Epithelial cell of esophagus (primary cell): ENCODE measurements at places on chromosomes 4 and X.

DNA sequence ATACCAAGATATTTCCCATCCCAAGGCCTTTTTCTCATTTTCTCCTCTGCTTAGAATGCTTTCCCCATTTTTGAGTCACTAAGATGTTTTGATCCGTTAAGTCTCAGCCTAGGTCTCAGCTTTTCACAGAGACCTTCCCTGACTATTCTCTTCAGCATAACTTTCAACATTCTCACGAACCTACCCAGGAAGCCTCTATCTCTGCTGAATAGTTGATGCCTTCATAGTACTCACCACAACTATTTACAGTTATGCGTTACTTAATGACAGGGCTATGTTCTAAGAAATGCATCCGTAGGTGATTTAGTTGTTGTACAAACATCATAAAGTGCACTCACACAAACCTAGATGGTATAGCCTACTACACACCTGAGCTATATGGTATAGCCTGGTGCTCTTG is 64.5 kb downstream of the ARL9 start:
- no peak for DNase-seq

GRCh38 chrX:9957743-9958142 is 9.4 kb upstream of the CLDN34 start:
- DNase-seq = no peak

GRCh38 chr4:105712766-105713165 is 4.2 kb downstream of the GSTCD start:
- peak; percentile 48 for DNase-seq

GRCh38 chrX:136534131-136534530 is 2.1 kb downstream of the VGLL1 start:
- no peak for DNase-seq

DNA sequence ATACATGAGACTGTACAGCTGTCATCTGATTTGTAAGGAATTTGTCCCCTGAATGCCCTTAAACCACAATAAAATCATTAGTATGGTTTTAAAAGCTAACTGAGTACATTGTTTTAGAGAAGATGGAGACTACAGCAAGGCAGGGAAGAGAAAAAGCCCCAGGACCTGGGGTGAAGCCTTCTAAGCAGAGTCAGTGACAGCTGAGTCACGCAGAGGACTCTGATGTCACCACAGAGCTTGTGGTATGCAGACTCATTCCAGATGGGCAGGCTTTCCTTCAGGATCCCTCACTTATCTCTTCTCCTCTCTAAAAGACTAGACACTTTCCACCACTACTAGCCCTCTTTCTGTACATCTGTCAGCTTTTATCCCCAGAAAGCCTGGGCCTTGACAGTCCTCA is 97.1 kb upstream of the ATOH1 start:
- peak; percentile 26 for DNase-seq

GRCh38 chr4:3031357-3032082 is 42.8 kb downstream of the HTT-AS start:
- DNase-seq = peak; percentile 32

DNA sequence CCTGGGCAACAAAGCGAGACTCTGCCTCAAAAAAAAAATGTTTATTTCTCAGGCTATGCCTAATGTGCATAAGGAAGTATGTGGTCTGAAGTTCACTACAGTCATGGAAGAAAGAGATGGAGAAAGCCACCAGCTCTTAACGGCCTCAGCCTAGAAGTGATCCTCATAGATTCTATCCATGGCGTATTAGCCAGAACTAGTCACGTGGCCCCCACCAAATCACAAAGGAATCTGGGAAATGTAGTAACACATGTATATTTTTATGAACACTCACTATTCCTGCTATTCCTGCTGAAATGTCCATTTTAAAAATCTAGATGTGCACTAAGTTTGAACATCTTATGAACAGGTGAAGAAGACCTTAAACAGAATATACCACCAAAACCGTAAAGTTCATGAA is 33.8 kb downstream of the MTTP start:
- no peak for DNase-seq

DNA sequence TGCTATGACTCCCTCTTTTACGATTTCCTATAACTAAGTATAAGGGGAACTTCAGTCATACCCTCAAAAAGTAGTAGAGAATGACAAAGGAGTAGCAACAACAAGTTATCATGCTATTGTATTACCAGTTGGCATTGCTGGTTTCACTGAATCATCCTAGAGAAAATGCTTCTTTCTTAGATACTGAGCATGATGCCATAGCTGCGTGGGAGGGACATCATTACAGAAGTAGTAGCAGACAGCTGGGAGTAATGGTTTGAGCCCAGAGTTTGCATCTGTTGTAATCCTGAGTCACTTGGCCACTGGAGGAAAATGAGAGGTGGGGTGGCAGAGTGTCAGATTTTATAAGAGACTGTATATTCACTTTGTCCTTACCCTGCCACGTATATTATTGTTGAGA is 38.6 kb downstream of the MTMR1 start:
- peak; percentile 83 for DNase-seq

- no peak for DNase-seq
Measured at GRCh38 chrX:32597777-32598176, 613.6 kb downstream of the DMD start.

- peak; percentile 64 for DNase-seq
Measured at GRCh38 chr4:70734168-70734954, 12.6 kb downstream of the RUFY3 start.

DNA sequence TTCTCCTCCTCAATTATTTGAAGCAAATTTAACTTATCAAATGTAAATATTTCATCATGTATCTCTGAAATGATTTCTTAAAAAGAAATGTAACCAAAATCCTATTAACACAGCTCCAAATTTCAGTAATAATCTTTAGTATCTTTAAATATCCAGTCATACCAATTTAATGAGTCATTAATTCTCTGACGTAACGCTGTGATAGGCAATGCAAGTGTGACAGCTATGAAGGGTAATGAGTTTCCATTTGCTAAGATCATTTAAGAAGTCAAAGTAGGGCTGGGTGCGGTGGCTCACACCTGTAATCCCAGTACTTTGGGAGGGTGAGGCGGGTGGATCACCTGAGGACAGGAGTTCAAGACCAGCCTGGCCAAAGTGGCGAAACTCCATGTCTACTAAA is 15.6 kb downstream of the RPS3A start:
- peak; percentile 45 for DNase-seq

DNA sequence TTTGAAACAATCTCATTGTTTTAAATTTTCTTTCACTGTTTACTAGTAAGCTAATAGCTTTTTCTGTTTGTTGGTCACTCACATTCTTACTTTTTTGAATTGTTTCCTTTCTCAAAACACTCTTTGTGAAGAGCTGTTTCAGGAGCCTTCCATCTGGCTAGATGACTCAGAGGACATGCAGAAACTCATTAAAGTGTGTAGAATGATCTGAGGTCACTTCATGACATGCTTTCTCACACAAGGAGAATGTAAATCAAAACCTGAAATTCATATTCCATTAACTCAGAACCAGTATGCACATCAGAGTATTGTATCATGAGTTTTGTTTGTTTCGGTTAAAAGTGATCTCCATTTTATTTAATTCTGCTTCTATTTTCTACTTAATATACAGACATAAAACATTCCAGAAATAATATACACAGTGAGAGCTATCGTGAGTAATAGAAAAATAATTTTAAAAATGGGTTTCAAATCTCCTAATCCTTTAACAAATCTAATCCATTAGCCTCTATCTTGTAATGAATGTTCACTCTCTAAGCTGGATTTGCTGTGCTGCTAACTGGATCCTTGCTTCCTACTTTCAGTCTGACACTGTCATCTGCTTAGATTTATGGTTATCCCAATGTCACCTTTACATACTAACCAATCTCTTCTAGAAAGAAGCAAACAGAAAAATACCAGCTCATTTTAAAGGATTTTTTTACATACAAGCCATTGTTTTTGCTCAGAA is 449.6 kb downstream of the FSTL5 start:
- peak; percentile 96 for DNase-seq

- no peak for DNase-seq
Measured at GRCh38 chr4:3744901-3745300, 21.3 kb upstream of the ADRA2C start.

GRCh38 chr4:183747931-183748670 is 89.0 kb downstream of the TRAPPC11 start:
- DNase-seq = no peak

DNA sequence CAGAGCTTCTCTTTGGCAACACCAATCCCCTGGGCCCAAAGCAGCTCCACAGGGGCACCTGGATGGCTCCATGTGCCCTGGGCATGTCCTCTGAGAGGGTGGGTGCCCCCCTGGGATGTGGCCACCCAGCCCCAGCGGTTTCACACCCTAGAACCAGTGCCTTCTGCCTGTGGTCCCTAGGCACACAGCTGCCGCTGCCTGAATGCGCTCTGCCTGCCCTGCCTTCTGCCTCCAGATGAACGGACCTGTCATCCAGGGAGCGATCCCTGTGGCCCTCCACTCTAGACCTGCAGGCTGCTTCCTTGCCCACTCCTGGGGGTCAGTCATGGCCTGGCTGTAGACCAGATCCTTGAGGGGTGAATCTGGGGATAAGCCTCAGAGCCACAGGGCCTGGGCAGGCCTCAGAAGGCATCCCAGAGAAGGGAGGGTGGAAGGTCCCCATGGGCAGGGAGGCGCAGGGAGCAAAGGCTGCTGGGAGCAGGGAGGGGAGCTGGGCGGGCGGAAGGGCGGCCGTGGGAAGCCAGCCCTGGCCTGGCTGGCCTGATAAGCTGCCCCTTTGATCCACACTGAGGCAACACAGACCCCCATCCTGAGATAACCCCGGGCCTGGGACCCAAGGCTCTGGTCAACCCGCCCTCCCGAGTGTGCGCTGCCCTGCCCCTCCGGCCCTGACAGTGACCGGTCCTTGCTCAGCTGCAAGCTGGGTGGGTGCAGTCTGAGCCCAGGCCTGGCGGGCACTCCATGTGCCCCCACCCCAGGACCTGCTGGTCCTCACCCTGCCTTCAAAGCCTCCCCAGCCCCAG is 8.1 kb upstream of the FGFR3 start:
- no peak for DNase-seq

- no peak for DNase-seq
Measured at GRCh38 chrX:18351784-18352183, 2.7 kb downstream of the SCML2 start.

DNA sequence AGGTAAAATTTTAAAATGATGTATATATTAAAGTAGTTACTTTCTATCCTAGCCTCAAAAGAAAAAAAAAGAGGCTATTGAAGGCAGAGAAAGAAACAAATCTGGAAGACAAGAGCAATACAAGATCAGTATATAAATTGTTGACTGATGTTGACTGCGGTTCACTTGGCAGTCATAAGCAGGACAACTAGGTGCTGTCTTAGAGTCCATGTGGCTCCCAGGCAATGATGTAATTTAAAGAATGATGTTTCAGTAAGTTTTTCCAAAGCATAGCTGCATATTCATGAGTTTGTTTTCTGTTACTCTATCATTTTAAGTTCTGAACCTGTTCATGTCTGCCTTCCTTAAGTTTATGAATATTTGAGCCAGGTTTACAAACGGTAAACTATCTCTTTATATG is 630.2 kb downstream of the FAT4 start:
- no peak for DNase-seq

- DNase-seq = peak; percentile 68
Measured at GRCh38 chr4:10302096-10302495, 155.1 kb downstream of the ZNF518B start.

GRCh38 chrX:9781941-9782340 is 4.3 kb upstream of the SHROOM2 start:
- DNase-seq = no peak

DNA sequence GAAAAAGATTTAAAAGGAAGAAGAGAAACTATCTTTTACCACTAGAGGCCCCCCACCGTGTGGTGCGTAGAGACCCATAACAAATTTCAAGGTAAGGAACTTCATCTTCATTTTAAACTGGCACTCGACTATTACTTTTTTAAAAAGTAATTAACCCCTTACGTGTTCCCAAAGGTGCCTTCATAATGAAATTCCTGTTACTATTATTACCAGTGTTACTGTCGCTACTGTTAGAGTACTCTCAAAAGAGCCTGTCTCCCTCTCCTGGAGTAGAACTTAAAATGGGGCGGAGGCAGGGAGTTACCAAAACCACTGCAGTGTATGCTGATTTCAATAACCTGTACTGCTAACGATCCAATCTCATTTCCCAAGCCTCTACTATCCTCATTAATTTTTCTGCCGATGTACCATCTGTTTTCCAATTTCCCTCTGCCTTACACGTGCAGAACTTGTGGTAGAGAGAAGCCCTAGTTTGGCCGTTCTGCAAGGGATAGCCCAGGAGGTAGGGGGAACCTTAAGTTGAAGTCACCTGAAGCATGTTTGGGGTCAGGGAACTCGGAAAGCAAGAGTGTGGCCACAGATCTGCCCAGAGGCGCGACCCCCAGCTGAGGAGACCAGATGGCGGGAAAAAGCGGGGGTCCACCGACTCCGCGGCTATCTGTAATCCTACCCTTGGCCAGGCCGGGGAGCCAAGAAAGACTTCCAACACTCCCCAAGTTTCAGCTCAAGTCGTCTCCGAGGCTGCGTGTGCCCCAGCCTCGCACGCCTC is 720 bp upstream of the STK26 start:
- DNase-seq = peak; percentile 40

DNA sequence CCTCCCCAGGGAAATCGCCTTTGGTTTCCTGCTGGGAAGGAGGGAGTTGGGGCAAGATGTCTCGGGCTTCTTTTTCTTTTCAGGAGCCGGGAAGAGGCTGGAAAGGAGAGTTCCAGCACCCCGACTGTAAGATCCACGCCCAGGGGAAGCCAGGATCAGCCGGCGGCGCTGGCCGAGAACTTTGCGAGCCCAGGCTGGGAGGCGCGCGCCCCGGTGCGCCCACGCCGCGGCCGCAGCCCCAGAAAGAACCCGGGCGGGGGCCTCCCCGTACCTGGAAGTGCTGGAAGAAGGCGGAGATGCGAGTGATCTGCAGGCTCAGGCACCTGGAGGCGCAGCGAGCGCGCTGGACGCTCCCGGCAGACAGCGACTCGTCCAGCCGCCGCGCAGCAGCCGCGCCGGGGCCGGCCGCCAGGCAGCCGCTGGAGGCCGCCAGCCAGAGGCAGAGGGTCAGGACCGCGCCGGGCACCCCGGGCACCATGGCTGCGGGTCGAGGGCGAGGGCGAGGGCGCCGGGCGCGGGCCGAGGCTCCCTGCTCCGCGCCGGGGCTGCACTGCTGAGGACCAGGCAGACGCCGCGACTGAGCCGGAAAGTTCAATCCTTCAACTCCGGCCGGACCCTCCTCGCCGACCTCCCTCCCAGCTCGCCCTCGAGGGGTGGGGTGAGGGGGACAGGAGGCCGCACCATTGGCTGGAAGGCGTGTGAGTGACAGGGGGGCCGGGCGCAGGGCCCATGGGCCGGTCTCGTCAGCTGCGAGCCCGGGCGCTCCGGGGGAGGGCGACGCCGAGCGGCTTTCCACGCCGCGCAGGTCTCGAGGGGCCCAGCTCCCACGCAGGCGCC is at the start of gene ANOS1:
Gene ANOS1 (minus strand): TSS at position 579 of the 837 bp plus-strand sequence. CDS start 101 bp downstream, at position 478.
- peak; percentile 43 for DNase-seq

DNA sequence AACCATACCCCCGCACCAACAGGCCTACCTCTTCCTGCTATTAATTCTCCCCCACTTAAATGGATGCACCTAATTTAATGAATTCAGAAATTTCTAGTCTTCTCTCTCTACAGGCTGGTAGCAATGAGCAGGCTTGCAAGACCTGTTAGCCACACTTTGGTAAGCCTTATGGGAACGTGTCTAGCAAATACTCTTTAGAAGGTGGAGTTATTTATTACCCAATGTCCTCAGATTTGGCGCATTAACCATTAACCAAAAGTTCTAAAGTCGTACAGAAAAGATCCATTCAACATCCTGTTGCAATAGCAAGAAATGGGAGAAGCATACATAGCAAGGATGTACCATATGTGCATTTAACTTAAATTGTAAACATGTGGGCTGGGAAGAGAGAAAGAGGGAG is 47.5 kb downstream of the SLITRK2 start:
- DNase-seq = no peak

GRCh38 chr4:173237152-173237551 is 68.5 kb downstream of the GALNT7 start:
- DNase-seq = no peak

GRCh38 chrX:125605145-125605544 is 285.5 kb downstream of the TEX13C start:
- DNase-seq = no peak
